ENCODE measurements at places on chromosomes 2 and 18.
A peak's percentile ranks its signal among the peaks of the same experiment; 100 is the strongest.

GRCh38 chr2:27185331-27186026 is 26.4 kb upstream of the ATRAID start:
- DNase-seq, result no peak

- DNase-seq, result no peak
Measured at GRCh38 chr2:8997631-8998030, 5.9 kb downstream of the MBOAT2 start.

DNA sequence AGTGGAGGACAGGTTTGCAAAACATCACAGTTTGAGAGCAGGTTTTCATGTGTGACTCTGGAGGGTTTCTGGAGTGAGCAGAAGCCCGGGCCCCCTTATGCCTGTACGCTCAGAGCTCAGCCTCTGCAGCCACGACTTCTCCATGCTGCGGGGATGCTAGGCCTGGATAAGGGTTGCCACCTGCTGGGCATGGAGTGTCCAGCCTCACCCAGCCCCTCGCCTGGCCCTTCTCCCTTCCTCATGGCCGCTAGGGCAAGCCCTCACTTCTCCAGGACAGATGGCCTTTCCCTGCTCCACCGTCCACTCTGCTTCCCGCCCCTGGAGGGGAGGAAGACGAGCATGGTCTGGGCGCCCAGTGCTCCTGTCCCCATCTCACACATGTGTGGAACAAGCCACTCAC is 318.7 kb downstream of the GBX2 start:
- DNase-seq, result no peak

- no peak for DNase-seq
Measured at GRCh38 chr2:126543081-126543480, 112.9 kb upstream of the GYPC start.

GRCh38 chr18:44736664-44737380 is 56.1 kb downstream of the SETBP1 start:
- no peak for DNase-seq

- no peak for DNase-seq
Measured at GRCh38 chr2:203949228-203949627, 12.7 kb downstream of the ICOS start.

GRCh38 chr18:45755934-45756333 is 32.0 kb downstream of the SLC14A1 start:
- peak; percentile 37 for DNase-seq

DNA sequence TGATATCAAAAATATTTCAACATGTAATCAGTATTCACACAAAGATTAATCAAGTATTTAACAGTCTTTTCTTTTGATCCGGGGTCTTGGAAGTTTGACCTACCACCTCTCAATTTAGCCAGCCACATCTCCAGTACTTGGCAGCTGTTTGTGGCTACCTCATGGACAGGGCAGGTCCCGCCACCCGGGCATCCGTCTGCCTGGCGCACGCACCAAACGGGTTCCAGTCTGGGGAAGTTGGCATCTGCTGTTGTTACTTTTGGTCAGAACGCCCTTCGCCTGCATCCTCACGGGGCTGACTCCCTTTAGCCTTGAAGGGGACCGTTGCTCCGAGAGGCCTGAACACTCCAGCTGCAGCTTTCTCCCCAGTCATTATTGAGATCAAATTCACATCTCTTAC is 81.7 kb downstream of the NEDD4L start:
- no peak for DNase-seq

- DNase-seq, result peak; percentile 37
Measured at GRCh38 chr2:215896921-215897320, 116.4 kb downstream of the MREG start.

GRCh38 chr2:146874260-146874658 is 970.6 kb upstream of the ACVR2A start:
- no peak for DNase-seq

- DNase-seq, result no peak
Measured at GRCh38 chr18:58453167-58453808, 175.6 kb downstream of the ALPK2 start.

- no peak for DNase-seq
Measured at GRCh38 chr2:210620456-210620855, 64.1 kb downstream of the CPS1 start.

GRCh38 chr2:84641021-84641420 is 124.7 kb downstream of the DNAH6 start:
- no peak for DNase-seq

DNA sequence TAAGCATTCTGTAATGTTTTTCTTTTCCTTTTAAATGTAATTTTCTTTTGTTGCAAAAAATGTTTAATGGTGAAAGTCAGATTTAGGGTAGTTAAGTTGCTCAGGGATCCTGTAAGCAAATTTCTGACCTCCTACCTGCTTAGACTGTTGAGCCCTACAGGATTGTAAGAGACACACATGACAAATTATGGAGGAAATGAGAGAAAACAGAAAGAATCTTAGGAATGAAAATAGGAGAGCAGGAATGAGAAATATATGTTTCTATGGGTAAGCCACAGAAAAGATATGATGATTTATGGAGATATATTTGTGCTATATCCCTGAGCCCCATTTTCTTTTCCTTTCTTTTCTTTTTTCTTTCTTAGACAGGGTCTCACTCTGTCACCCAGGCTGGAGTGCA is 28.3 kb downstream of the CYBRD1 start:
- no peak for DNase-seq

- DNase-seq, result peak; percentile 36
Measured at GRCh38 chr2:112869258-112869842, 32.8 kb upstream of the IL1B start.

- DNase-seq, result no peak
Measured at GRCh38 chr2:95061119-95061512, 35.6 kb downstream of the MAL start.

DNA sequence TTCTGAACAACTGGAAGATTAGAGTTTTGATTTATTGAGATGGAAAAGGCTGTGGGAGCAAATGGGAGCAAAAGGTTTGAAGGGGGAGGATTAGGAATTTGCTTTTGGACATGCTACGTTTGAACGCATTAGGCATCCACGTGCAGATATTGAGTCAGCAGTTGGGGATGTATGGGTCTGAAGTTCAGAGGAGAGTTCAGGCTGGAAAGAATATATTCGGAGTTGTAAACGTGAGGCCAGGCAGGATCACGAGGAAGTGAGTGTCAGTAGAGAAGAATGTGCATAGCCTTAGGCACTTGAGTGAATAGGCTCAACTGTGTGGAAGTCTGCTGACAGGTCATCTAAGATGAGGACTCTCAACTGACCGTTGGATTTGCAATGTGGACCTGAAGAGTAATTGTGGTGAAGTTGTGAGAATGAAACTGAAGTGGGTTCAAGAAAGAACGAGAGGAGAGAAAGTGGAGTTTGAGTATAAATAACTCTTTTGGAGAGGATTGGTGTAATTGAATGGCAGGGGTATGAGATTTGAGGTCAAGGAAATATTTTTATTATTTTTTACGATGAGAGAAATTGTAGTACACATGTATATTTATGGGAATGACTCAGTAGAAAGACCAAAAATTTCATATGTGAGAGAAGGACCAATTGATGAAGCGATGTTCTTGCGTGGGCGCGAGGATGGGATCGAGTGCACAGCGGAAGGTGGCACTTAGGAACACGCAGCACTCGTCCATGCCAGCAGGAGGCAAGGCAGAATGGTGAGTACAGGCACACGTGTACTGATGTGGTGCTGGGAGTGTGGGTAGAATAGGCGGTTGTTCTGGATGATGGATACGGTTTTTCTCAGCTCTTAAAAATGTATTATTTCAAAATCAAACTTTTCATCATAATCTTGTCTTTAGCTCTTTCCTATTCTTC is 40.5 kb upstream of the POLE4 start:
- no peak for DNase-seq

DNA sequence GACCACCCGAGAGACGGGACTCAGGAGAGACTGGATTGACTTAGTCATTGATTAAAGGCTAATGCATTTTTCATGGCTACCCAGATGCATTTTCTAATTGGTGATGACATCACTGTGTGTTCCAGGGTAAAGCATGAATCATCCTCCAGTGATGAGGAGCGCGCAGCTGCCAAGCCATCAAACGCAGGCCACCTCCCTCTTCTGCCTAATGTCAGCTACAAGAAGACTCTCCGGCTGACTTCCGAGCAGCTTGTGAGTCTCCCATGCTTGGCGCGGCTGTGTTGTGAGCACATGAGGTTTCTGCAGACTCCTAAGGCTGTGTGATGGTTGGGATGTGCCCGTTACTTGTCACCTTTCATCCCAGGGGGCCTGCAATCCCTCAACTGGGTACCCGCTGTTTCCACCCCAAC is 56.4 kb downstream of the LPIN1 start:
- no peak for DNase-seq

- DNase-seq, result no peak
Measured at GRCh38 chr18:29181151-29181901, 1004.4 kb upstream of the CDH2 start.

GRCh38 chr2:168501466-168502065 is 45.5 kb downstream of the CERS6 start:
- no peak for DNase-seq

DNA sequence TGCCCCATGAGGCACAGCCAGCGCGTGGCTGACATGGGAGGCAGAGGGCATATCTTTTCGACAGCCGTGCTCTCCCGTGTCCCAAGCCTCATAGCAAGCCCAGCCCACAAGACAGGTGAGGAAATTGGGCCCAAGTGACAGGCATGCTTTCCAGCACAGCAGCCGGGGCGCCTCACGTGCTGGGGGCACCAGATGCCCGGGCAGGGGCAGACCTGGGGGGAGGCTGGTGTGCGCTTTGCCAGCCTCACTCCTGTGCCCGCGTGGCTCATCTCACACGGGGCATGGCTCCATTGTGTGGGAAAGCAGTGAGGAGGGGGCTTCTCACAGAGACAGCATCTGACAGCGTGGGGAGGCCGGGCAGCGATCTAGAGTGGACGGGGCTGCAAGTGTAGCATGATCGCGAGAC is 93.2 kb downstream of the USP40 start:
- no peak for DNase-seq

- DNase-seq, result peak; percentile 86
Measured at GRCh38 chr2:153595939-153596338, 117.4 kb upstream of the RPRM start.

DNA sequence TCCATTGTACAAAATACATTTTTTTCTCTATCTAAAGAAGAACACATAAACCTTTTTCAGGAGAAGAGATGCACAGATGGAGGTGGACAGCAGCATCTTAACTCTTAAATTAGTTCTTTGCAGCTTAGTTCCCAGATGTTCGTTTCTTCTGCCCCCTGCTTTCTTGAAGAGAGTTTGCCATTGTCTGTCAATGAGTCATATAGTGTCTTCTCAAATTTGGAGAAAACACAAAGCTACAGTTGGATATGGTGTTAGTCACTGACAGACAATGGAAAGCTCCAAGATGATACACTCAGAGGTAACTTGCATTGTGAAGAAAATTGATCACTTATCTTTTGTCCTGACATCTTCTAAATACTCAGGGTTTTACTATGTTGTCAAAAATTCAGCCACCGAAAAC is 48.8 kb upstream of the TMEFF2 start:
- no peak for DNase-seq

DNA sequence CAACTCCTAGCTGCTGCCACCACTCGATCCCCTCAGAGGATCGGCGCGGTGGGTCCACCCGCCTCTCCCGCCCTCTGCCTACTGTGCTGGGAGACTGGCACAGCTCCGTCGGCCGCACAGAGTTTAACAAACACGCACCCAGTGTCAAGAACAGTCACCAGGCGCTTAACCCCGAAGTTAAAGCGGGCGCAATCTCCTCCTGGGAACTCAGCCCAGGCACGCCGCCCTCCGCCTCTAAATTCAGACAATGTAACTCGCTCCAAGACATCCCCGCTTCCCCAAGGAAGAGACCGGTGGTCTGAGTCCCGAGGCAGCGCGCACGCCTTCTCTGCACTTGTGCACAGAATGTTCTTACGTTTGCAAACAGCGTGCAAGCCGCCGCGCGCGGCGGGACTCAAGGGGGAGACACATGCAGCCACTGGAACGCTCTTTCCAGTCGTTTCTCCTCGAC is 533 bp downstream of the CXCR4 start:
- peak; percentile 41 for DNase-seq

- no peak for DNase-seq
Measured at GRCh38 chr2:72363406-72363805, 215.7 kb upstream of the CYP26B1 start.

DNA sequence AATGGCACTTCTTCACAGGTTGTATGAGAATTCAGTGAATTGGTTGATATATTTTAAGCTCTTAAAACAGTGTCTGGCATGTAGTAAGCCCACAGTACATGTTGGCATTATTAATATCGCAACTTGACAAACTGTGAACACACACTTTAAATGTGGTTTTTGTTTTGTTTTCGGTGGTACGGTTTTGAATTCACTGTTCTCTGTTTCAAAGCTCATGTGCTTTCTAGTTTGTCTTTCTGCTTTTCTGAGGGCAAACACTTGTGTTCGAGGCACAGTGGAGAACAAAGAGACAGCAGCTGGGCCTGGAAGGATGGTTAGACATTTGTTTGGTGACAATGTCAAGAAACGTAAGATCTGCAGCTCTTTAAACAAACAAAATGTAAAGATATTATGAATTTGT is 276.5 kb upstream of the MC4R start:
- peak; percentile 12 for DNase-seq

GRCh38 chr2:86786001-86786536 is 4.6 kb downstream of the CD8A start:
- DNase-seq, result no peak

GRCh38 chr18:23243178-23243577 is 107.9 kb downstream of the CABLES1 start:
- peak; percentile 37 for DNase-seq

DNA sequence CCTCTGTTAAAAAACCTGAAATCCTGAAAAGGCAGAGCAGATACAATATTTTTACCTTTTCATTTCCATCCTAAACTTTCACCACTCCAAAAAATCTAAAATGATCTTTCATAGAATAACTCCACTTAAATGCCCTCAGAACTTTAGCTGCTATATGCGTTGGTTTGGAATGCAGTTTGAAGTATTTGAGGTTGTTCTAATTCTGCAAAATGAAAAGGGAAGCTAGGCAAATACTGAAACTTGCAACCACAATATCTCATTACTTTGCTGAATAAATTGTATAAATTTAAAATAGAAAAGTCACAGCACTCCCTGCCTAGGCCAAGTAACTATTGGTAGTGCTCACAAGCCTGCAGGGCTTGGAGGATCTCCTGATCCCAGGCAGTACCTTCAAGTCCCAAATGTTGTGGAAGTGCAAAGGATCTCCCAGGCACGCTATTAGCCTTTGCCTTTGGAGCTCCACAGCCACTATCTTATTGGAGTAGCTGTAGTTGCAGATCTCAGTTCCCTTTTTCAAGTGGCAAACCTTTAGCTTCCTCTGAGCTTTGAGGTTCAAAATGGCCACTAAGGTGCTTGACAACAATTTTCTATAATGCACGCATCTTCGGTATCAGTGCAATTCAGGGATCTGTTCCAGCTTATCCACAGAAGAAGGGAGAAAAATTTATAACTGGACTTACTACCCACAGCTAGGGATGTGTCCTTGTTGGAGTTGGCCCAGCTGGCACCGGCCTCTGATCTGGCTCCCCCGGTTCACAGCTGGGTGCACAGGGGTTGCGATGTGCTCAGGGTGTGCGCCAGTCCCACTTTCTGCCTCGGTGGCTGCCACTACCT is 43.4 kb upstream of the ANKRD62 start:
- DNase-seq, result no peak

DNA sequence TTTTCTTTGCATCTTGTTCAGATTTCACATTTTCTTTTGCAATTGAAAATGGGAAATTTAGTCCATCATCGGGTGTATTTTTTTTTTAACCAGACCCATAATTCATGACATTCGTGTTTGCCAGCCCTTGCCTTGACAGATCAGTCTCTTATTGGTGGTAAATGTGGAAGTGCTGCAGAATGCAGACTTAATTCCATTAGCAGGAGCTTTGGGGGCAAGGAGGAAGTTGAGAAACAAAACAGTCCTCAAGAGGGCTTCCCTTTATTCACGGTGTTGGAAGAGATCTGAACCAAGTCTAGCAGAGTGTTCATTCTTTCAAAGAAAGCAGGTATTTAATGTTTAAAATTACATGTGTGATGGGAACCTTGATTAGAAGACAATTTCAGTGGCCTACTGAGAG is 16.6 kb upstream of the RPE start:
- DNase-seq, result no peak

All from NCI-H2081 (cell line).